Activated CD4-positive, CD25-positive, alpha-beta regulatory T cell treated with anti-CD3 and anti-CD28 coated beads, Interleukin-2, amount 50 U/mL, for 16 hours (primary cell): ENCODE measurements at places on chromosomes 11 and 22.

GRCh38 chr11:122902951-122903350 is 20.4 kb downstream of the JHY start:
- no peak for DNase-seq

- no peak for DNase-seq
Observed at GRCh38 chr22:33909911-33910310, 10.4 kb downstream of the LARGE1 start.

DNA sequence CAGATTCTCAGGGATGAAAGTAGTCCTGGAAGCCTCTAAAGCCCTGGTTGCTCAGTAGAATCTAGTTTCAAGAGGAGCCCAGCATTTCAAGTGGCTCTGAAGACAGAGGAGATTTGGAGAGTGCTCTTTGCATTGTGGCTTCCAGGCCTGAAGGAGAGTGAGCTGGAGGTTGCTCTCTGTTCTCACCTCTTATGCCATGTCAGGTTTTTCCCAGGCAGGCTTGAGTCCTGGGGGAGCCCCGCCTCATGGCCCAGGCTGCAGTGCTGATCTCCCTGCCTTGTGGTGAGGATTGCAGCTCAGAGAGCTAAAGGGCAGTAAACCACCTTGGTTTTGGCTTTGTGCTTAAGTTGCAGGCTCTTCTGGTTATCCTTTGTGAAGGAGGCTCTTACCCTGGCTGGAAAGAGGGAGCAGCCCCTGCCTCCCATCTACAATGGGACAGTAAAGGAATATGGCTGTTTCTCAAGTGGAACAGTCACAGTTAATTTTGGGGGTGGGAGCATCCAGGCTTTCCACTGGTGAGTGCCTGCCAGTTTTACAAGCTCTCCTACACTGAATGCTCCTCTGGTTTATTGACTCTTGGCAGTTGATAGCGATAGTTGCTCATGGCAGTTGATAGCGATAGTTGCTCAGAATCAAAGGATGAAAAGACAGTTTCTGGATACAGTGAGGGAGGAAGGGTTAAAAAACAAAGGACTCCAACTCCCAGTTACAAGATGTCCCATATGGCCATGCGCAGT is 32.6 kb downstream of the RCOR2 start:
- no peak for DNase-seq

DNA sequence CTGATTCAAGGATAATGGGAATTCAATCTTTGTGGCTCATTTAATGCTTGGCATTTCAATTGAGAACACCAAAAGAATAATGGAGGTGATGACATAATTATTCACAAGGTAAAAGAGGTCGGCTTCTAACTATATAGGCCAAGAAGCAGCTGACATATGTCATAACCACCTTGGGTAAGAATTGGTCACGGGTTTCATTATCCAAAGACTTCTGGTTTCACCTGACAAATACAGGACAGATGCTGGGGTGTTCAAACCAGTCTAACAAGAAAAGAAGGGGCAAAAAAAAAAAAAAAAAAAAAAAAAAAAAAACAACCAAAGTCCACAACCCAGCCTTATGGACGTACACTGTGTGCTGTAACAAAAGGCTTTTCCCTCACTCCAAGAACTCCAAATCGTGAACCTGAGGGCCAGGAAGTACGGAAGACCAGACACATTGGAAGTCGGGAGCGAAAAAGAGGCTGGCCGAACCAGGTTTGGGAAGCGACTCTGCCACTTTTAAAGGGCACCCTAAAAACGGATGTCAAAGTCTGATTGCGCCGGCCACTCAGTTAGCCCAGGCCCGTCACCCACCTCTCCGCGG is 385 bp downstream of the HARBI1 start:
- no peak for DNase-seq

DNA sequence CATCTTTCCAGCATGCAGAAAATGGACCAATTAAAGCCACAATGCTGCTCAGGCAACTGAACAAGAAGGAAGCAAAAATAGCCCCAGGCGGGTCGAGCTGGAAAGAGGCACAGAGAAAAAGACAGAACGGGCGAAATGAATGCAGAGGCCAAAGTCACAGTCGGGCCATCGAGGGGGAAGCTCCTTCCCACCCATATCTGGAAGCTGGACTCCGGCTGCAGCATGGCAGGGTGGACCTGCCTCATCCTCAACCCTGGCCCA is 58.6 kb upstream of the PRDM11 start:
- DNase-seq = no peak

DNA sequence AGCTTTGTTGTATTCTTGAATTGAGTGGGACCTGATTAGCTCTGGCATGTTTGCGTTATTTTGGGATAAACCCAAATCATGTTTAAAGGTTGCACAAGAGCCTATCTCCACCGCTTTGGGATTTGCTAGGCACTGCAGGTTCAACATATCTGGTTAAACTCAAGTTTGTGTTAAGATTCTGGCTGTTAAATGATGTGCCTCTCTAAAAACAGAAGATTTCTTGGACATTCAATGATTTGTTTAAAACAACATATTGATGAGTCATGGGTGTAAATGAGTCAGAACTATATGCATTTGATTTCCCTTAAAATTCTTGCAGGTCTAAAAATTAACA is 67.4 kb downstream of the AMOTL1 start:
- DNase-seq = no peak

GRCh38 chr11:134206185-134206584 is 17.6 kb downstream of the NCAPD3 start:
- DNase-seq = no peak

- DNase-seq = no peak
Observed at GRCh38 chr11:17642980-17643379, 76.4 kb upstream of the MYOD1 start.

- no peak for DNase-seq
Observed at GRCh38 chr11:64864473-64865285, 13.7 kb downstream of the EHD1 start.

DNA sequence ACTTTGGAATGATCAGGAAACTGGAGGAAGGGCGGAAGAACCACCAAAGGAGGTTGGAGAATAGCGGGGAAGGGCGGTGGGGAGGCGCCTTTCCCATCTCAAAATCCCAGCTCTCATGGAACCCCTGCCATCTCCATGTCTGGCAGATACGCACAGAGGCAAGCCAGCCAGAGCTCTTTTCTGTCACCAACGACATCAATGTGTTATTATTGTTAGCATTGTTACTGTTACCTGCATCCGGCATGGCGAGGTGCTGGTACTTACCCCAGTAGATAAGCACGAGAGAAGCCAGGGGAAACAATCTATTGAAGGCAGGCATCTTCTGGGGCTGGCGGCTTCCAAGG is 969 bp downstream of the SCN3B start:
- DNase-seq = no peak

DNA sequence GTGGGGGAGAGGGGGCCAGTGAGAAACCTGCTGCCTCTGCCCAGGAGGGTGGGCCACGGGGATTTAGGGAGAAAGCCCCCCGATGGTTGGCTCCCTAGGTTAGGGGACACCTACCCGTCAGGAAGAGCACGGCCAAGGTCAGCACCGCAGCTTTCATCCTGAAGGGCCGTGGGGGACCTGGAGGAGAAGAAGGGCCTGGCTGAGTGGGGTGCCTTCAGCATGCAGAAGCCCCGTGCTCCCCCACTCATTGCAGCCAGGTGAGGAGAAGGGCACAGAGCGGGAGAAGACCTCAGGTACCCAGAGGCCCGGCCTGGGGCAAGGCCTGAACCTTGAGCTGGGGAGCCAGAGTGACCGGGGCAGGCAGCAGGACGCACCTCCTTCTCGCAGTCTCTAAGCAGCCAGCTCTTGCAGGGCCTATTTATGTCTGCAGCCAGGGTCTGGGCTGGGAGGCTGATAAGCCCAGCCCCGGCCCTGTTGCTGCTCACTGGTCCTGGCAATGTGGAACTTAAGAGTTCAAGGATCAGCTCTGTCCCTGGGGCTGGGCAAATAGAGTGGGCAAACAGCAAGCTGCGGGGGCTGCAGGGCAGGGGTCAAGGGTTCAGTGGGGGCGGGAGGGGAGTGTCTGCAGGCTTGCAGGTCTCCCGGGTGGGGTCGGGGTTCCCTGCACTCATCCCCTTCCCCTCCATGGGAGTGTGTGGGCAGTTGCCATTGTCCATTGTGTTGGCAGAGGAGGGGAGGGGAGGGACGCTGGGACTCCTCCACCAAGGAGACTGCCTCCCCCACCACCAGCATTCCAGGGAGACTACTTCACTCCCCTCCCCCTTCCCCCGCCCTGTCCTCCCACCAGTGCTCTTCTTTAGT is at the start of gene APOA1:
Gene APOA1, minus strand, starts transcription at position 392 of the 861 bp plus-strand sequence. Its CDS starts 235 bp downstream, at position 157.
- no peak for DNase-seq

- no peak for DNase-seq
Observed at GRCh38 chr11:64752175-64752970, 7.4 kb downstream of the PYGM start.

DNA sequence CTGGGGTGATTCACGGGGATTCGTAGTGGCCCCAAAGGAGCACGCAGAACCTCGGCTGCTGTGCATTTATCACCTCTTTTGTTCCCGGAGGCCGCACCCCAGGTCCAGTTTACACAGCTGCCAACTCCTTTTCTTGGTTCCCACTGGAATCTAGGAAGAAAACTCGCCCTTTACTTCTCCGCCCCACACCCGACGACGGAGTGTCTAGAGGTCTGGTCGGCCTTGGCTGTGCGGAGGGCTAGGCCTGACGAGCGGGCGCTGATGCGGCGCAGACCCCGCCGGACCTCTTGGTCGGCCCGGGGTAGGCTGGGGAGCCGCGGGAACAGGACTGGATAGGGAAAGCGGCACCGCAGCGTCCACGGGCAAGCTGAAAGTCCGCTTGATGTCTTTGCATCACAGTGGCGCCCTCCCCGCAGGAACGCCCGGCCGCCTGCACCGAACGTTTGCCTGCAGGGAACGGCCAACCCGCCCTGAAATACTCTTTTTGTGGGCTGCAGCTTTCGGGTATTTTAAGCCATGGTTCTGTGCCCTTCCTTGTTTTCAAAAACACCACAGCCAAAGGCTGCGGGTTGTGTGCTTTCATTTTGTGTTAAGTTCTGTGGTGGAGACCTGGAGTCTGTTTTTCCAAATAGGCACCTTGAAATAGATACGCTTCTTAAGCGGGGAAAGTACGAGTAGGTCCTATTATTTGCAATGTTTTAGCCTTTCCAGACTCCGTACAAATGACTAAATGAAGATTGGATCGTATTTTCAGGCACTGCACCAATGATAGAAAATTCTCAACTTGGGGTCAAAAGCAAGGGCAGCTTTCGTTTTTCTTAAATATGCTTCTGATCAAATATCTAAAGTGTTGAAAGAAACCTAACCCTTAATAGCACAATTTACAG is 829 bp upstream of the ZBED5 start:
- DNase-seq = peak; percentile 1

GRCh38 chr11:79121351-79121750 is 319.5 kb downstream of the TENM4 start:
- no peak for DNase-seq

GRCh38 chr11:102983486-102983885 is 28.0 kb upstream of the MMP13 start:
- no peak for DNase-seq
